Camera-type eye (tissue), 1 donor: ENCODE measurements at places on chromosomes 11 and 22. TPM values are rescaled to one million over a fixed set of nuclear protein-coding genes. Genes with fewer than 3 reads are reported as not detected.

Gene SLCO2B1
- 9.3 TPM for total RNA-seq

Gene OTOG
- total RNA-seq: not detected

Gene DENND6B
- total RNA-seq: 16.9 TPM

Gene FZD4
- 35.6 TPM for total RNA-seq

Gene UEVLD
- 30.5 TPM for total RNA-seq

Gene ACTN3
- 0.49 TPM for total RNA-seq

Gene SYCE3
- total RNA-seq: not detected

Gene DDTL
- total RNA-seq: not detected

Gene HOATZ
- not detected for total RNA-seq

Gene OR52I1
- total RNA-seq: not detected

Gene C22orf31
- total RNA-seq: 0.82 TPM

Gene PTPRCAP
- 0.71 TPM for total RNA-seq

Gene GLYATL1
- total RNA-seq: 5.0 TPM

Gene P2RX6
- 2.2 TPM for total RNA-seq

Gene MS4A3
- 2.3 TPM for total RNA-seq

Gene OR10S1
- not detected for total RNA-seq

Gene POTEH
- not detected for total RNA-seq

Gene MTMR3
- total RNA-seq: 106 TPM

Gene HPS4
- total RNA-seq: 73.3 TPM

Gene OSM
- 0.77 TPM for total RNA-seq

Gene C11orf71
- 12.4 TPM for total RNA-seq

Gene APOL1
- total RNA-seq: 4.3 TPM

Gene CARD16
- 7.7 TPM for total RNA-seq

Gene ALX4
- total RNA-seq: 11.8 TPM

Gene TENM4
- total RNA-seq: 73.8 TPM

Gene TMEM151A
- 4.0 TPM for total RNA-seq

Gene APOBEC3H
- not detected for total RNA-seq

Gene CNIH2
- total RNA-seq: 8.2 TPM

Gene ANKRD49
- total RNA-seq: 19.6 TPM

Gene ARAP1
- total RNA-seq: 131 TPM
